Activated CD8-positive, alpha-beta T cell treated with anti-CD3 and anti-CD28 coated beads, Interleukin-2, amount 10 ng/mL, durations not matched to agents 7 days and 5 days (primary cell): ENCODE measurements at places on chromosomes 4 and X. TPM values are rescaled to one million over a fixed set of nuclear protein-coding genes. Genes with fewer than 3 reads are reported as not detected.

DNA sequence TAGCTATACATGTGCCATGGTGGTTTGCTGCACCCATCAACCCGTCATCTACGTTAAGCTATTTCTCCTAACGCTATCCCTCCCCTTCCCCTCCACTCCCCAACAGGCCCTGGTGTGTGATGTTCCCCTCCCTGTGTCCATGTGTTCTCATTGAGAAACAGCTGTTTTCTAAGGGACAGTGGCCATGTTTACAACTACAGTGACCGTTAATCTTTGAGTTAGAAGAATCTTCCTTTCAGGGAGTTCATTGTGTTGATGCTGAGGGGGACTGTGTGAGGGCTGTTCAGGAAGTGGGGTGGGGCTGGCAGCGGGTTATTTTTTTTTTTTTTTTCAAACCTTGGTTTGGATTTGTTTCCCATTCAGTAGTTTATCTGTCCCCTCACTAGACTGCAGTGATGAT lies 179.9 kb downstream of the NHS start:
- no peaks in the 10 kb centered on the region for H3K4me1 ChIP-seq
- no peak for DNase-seq
- no peaks in the 10 kb centered on the region for H3K27me3 ChIP-seq
- H3K36me3 ChIP-seq, result no peaks in the 10 kb centered on the region
- H3K4me3 ChIP-seq, result no peak overlapping the region

GRCh38 chr4:181416966-181417365 lies 826.2 kb upstream of the TENM3 start:
- DNase-seq, result no peak
- no peak overlapping the region for H3K4me3 ChIP-seq
- no peaks in the 10 kb centered on the region for H3K27me3 ChIP-seq
- no peak overlapping the region for H3K27ac ChIP-seq
- H3K36me3 ChIP-seq, result no peaks in the 10 kb centered on the region

DNA sequence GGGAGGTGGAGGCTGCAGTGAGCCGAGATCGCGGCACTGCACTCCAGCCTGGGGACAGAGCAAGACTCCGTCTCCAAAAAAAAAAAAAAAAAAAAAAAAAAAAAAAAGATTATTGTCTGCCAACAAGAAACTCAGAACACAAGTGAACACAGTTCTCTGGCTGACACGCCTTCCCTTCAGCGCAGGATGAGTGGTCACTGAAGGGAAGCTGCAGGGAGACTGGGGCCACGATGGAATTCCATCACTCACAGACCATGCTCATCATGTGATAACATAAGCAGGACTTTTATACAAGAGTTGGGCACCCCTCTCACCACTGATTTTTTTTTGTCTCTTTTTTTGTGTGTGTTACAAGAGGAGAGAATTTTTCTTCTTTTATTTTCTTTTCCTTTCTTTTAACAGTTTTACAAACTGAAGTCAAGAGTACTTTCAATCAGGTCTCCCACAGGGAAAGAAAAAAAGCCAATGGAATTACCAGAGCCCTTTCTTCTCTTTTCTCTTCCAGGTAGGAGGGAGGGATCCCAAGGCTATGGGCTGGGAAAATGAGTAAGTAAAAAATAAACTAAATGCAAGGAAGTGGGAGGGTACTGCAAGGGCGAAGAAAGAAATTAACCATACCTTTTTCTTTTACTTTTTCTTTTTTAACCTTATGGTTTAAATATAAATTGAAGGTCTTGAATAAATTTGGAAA lies 435.6 kb downstream of the GPM6A start:
- no peaks in the 10 kb centered on the region for H3K4me1 ChIP-seq
- H3K27ac ChIP-seq, result no peak overlapping the region
- H3K27me3 ChIP-seq, result no peaks in the 10 kb centered on the region
- no peaks in the 10 kb centered on the region for H3K36me3 ChIP-seq

DYNLT3 gene
- 15.8 TPM for total RNA-seq

DNA sequence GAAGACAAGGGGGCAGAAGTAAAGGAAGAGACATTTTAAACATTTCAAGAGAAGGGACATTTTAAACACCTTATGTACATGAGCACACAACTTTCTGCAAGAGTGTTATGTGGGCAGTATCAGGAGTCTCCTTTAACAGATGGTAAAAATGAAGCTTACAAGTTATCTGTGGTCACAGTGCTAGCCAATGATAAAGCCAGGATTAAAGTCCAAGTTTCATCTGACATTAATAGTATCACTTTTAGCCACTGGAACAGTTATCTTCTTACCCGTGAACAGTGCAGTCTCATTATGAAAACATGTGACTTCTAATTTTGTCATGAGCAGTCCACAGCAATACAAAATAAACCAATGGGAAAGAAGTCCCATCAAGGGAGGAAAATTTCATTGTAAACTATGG lies 627.9 kb upstream of the AGA start:
- H3K27me3 ChIP-seq, result no peaks in the 10 kb centered on the region
- H3K36me3 ChIP-seq, result no peaks in the 10 kb centered on the region
- DNase-seq, result no peak
- no peak overlapping the region for H3K4me3 ChIP-seq
- H3K27ac ChIP-seq, result no peak overlapping the region

LAS1L gene
- 50.6 TPM for total RNA-seq

DNA sequence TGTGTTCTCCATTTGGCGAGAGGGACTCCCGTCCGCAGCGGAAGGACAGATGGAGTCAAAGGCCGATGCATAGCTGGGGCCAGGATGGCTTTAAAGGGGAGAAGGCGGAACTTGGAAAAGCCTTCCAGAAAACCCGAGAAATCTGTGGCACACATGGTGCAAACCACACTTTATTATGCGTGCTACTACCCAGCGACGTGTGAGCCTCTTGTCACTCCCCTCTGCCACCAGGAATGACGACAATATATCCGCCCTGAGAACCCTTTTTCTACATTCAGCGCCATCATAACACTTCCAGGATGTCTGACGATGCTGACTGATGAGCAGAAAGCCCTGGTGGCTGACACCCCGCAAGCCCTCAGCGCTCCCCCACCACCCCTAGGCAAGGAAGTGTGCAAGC lies 689 bp upstream of the DCHS2 start:
- peak overlapping the region; percentile 45 for H3K4me3 ChIP-seq
- no peak for DNase-seq
- H3K27me3 ChIP-seq, result peaks cover 65% of the 10 kb centered on the region
- H3K27ac ChIP-seq, result no peak overlapping the region
- peaks cover 22% of the 10 kb centered on the region for H3K4me1 ChIP-seq
- no peaks in the 10 kb centered on the region for H3K36me3 ChIP-seq

DNA sequence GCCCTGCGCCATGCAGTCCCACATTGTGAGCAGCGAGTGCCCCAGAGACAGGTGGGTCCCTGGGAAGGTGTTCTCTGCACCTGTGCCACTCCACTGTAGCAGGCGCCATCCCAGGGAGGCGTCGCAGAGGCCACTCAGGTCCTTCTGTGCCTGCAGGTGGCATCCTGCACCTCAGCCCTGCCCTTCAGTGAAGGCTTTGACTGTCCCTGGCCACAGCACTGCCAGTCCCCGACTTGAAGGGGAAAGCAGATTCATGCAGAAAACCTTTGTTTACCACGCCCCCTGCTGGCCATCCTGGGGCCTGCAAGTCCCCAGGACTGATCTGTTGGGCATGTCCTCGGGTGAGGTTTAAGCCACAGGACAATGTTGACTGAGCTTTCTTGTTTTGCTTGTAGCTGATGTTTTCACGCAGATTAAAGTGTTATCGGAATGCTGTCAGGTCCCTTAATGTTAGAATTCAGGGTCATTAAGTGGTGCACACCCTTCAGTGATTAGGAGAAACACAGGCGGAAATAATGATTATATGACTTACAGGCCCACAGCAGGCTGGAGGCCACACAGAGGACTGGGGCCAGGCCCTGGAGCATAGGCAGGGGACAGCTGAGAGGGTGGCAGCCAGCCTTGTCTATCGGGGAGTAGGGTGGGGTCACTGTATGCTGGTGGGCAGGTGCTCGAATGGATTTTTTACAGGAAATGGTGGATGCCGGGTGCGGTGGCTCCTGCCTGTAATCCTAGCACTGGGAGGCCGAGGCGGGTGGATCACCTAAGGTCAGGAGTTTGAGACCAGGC lies 5.0 kb downstream of the TACC3 start:
- no peaks in the 10 kb centered on the region for H3K27me3 ChIP-seq
- peaks cover 59% of the 10 kb centered on the region for H3K4me1 ChIP-seq
- H3K36me3 ChIP-seq, result peaks cover 84% of the 10 kb centered on the region
- peak overlapping the region; percentile 21 for H3K27ac ChIP-seq

STIM2 gene
- 52.3 TPM for total RNA-seq

MAGEB1 gene
- not detected for total RNA-seq

STOX2 gene
- total RNA-seq, result not detected
